ENCODE measurements at places on chromosomes 1 and 21.
A peak's percentile ranks its signal among the peaks of the same experiment; 100 is the strongest.

- DNase-seq = peak; percentile 10
Measured at GRCh38 chr1:246566813-246567645, 773 bp downstream of the CNST start.

DNA sequence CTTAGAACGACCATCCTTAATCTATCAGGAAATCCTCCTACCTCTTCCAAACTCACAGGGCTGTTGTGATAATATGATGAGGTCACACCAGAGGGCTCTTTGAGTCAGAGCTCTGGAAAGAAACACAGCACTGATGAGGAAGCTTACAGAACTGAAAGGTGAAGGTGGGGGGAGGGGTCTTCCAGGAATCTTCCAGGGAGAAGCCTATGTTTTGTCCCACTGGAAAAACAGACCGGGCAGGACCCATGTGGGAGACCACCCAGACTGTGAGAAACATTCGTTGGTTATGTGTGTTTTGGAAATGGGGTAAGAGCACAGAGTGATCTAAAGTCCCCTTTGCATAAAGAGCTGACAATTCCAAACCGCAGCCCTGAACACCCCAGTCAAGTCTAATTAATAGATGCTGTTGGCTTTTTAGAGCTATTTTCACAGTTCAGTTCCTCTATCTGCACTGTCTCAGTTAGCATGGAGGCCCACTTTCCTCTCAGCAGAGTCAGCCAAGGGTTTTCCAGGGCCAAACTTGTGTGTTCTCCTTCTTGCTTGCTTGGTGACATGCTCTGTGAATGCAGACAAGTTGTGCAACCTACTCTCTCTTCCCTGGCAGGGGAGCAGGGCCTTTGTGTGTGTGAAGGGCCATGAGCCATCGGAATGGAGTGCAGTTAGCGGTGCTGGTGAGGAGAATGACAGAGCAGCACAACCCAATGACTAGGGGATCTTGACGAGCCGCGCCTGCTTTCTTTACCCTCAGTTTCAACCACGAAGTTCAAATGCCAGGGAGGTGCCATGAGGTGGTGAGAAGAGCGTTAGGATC lies 12.3 kb downstream of the PHLDA3 start:
- peak; percentile 96 for DNase-seq

DNA sequence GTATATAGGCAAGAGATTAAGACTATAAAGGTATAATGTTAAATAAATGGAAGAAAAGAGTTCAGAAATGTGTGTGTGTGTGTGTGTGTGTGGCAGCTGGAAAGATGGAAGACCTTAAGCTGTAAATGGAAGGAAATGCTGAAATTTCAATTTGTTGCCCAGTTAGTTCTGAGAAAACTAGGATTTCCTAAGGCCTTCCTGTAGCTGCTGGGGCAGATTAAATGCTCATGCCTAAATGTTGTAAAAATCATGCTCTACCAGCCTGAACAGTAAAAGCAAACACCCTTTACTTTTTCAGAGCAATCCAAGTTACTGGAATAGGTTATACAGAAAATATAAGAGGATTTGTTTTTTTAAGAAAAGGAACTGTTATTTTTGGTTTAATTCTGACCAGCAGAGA lies 8.3 kb downstream of the ADCY10 start:
- DNase-seq = no peak

- DNase-seq = no peak
Measured at GRCh38 chr1:111154021-111154999, 14.3 kb downstream of the CEPT1 start.

- no peak for DNase-seq
Measured at GRCh38 chr21:40254540-40255465, 387.6 kb downstream of the PCP4 start.

DNA sequence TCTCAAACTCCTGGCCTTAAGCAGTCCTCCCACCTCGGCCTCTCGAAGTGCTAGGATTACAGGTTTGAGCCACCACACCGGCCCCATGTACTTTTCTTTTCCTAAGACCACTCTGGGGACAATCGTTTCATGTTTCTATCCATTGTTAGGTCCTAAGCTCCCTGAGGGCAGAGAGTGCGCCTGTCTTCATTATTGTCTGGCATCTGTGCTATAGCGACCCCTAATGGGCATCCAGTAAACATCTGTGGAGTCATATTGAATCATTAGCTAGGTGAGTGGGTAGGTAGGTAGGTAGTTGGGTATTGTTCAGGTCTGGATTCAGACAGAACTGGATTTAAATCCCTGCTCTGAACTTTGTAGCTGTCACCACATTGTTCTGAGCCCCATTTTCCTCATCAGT lies 66.1 kb downstream of the TMEM53 start:
- no peak for DNase-seq

GRCh38 chr21:45114475-45114874 lies 40.1 kb downstream of the ADARB1 start:
- DNase-seq = no peak

- no peak for DNase-seq
Measured at GRCh38 chr1:92458146-92458545, 28.6 kb downstream of the GFI1 start.

DNA sequence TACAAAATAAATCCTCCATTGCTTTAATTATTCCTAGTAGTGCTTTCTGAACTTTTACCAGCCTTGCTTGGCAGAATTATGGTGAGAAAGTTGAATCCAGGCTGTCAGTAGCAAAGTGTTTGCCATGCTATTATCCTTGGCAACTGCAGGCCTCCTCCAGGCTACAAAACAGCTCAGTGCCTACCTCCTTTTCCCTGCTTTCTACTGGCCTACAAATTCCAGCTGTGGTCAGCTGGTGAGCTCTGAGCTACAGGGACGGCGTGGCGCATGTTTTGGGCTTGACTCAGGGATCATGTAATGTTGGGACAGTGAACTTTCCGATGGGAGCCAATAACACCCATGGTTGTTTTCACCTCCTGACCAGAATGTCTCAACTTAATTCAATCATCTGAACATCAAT lies 456.1 kb upstream of the ADAMTS5 start:
- no peak for DNase-seq

- DNase-seq = no peak
Measured at GRCh38 chr21:38287476-38287875, 30.7 kb downstream of the KCNJ15 start.
